ENCODE measurements at places on chromosomes 2 and 18. TPM values are rescaled to one million over a fixed set of nuclear protein-coding genes. Genes with fewer than 3 reads are reported as not detected.

Gene CYB5A
- 140 TPM for total RNA-seq

Gene CREG2
- total RNA-seq: 14.2 TPM

Gene PAX3
- not detected for total RNA-seq

Gene MPPE1
- 18.3 TPM for total RNA-seq

Gene ALPG
- total RNA-seq: 0.45 TPM

Gene TSN
- total RNA-seq: 63.9 TPM

Gene CDK5R2
- total RNA-seq: 5.3 TPM

Gene ZNF516
- total RNA-seq: 4.1 TPM

Gene RESP18
- not detected for total RNA-seq

Gene STPG4
- total RNA-seq: not detected

Gene FBXO41
- total RNA-seq: 4.4 TPM

Gene DSC1
- not detected for total RNA-seq

Gene PTPRN
- 1.7 TPM for total RNA-seq

Gene SCN2A
- not detected for total RNA-seq

Gene LIMS4
- 0.74 TPM for total RNA-seq

Gene LIMS3
- not detected for total RNA-seq

Gene SERPINB7
- total RNA-seq: 2.0 TPM

Gene PROKR1
- total RNA-seq: 0.03 TPM

Gene DYNAP
- not detected for total RNA-seq

Gene DLGAP1
- total RNA-seq: not detected

Gene SLC5A7
- total RNA-seq: not detected

Gene CTLA4
- total RNA-seq: not detected

Gene M1AP
- not detected for total RNA-seq

Gene KLHL14
- not detected for total RNA-seq

Gene RABL2A
- total RNA-seq: 8.9 TPM
